Stimulated activated CD8-positive, alpha-beta memory T cell treated with anti-CD3 and anti-CD28 coated beads, Interleukin-7, amount 100 ng/mL, for 4 hours (primary cell): ENCODE measurements at places on chromosomes 12 and 14.
A peak's percentile ranks its signal among the peaks of the same experiment; 100 is the strongest.

GRCh38 chr14:99572173-99572999 lies 31.6 kb downstream of the CCDC85C start:
- no peak for DNase-seq

- no peak for DNase-seq
These were observed 84.7 kb downstream of the SAMD4A start for GRCh38 chr14:54651649-54652048.

- no peak for DNase-seq
These were observed 69.0 kb upstream of the GPHB5 start for GRCh38 chr14:63387711-63388110.

GRCh38 chr12:110227138-110227537 lies 53.9 kb upstream of the ATP2A2 start:
- no peak for DNase-seq

GRCh38 chr12:8057306-8057705 lies 8.9 kb downstream of the C3AR1 start:
- no peak for DNase-seq

GRCh38 chr12:54592316-54592715 lies 3.9 kb upstream of the PPP1R1A start:
- DNase-seq: no peak

DNA sequence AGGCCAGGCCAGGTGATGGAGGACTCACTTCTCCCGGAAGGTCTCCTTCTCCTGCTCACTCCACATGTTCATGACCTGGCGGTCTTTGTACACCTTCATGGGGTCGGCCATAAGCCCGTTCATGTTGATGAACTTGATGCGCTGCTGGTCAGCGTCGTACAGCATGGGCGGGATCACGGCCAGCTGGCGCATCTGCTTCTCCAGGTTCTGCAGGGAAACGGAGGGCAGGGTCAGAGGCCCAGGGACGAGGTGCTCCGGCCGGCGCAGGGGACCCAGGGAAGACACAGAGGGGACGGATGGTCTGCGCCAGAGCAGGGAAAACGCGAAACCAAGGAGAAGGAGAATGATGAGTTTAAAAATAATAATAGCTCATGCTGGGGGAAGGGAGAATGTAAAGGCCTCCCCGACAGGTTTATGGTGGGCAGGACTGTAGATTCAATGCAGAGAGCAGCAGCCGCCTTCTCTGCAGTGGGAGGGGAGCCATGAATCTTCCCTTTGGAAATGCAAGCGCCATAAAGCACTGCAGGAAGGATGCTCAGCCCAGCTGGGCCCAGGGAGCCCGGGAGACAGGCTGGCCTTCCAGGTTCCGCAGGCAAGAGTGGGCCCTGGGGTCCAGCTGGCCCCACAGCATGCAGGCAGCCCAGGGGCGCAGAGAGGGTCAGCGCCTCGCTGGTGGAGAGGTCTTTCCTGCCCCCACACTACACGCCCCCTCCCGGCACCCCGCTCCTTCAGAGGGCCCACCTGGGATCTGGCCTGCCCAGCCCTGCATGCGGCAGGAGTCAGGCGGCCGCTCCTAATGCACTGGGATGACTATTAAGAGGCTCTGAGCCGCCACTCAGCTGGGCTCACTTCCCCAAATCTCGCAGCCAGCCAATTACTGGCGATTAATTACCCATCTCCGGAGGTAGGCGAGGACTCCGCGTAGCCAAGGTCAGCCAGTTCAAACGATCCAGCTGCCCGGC lies 132.0 kb downstream of the RFLNA start:
- DNase-seq: no peak

GRCh38 chr12:123200414-123200813 lies 32.5 kb downstream of the MPHOSPH9 start:
- DNase-seq: no peak

DNA sequence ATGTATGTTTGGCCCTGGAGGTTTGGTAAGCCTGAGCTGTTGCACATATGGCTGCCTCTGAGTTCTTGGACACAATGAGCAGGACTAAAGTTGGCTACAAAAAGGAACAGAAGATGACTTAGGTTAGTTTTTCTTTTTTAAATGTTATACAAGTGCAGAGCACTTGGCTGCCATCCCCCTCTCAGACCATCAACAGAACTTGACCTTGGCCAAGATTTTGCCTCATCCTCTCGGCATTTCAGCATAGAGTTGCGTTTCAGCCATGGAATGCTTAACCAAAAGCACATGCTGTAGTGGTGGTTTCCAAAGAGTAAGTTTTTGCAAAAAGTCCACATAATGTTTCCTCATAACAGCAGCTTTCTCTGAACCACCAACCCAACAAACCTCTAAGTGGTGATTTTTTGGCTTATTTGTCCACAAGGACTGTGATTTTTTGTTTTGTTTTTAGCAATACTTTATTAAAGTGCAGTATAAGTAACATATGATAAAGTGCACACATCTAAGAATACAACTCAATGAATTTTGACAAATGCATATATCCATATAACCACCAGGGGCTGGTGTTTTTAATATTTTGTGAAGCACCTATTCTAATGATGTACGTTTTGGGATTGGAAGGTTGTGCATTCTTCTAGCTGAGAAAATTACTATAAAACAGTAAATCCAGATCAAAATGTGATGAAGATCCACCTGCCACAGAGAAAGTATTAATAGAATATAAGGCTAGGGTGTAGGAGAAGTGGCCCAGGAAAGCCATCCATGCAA lies 12.1 kb upstream of the GALNT16 start:
- no peak for DNase-seq

- peak; percentile 23 for DNase-seq
These were observed 1.5 kb downstream of the CHD4 start for GRCh38 chr12:6605421-6606330.

DNA sequence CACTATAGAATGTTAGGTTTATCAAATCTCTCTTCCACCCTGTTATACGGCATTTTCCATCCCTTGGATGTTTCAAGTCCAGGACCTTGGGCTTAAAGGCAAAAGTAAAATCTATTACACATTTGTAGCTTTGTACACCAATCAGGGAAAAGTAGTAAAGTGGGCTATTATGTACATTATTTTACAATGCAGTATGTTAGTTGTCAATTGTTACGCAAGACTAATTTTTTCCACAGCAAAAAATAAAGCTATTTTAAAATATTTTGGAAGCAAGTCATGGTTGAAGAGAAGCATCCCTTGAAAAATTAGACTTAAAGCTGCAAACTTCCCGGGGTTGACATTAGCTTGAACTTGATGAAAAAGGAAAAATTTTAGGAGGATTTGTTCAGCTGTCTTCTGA lies 476.2 kb downstream of the DIO2 start:
- DNase-seq: no peak

DNA sequence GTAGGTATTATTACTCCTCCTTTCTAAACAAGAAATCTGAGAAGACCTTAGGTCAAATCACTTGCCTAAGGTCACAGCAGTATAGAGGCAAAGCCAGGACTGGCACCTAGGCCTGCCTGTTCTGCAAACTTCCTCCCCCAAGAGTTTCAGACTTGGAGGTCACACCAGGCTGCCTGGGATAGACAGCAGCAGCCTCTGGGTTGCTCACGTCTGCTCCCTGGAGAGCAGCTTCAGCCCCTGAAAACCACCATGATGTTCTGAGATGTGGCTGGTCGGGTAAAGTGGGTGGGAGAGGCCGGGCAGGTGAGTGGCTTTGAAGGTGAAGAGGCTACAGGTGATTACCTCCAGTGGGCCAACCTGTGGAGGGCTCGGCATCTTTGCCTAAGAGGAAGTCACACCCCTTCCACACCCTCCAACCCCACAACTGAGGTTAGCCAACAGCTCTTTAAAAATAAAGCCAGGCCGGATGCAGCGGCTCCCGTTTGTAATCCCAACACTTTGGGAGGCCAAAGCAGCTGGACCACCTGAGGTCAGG lies 37.0 kb upstream of the PNMA1 start:
- no peak for DNase-seq

DNA sequence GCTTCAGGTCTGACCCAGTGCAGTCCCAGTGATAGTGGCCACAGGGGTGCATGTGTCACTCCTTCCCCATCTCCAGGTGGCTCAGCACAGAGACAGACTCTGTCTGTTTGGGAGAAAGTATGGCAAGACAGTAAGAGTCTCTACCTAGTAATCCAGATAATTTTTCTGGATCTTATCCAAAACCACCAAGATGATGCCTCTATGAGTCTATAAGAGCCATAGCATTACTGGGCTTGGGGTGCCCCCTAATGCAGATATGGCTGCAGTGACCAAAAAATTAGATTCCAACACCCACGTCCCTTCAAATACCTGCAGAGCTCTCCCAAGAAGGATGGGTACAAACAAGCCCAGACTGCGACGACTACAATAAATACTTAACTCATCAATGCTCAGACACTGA lies 123.8 kb downstream of the GRIP1 start:
- DNase-seq: no peak

DNA sequence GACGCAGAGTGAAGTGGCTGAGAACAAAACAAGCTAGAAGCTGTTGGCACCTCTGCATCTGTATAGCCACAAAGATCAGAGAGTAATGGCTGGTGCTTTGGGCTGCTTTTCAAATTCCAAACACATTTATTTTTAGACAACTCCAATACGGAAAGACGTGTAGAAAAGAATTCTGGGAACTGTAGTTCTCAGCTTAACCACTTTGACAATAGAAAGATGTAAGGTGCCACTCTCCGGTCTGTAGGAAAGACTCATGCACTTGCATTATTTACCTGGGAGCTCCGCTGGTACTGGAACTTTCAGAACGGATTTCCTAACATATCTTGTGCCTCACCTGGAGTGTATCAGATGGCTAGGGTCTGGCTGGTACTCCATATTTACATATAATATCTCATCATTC lies 1.8 kb upstream of the OR4K2 start:
- DNase-seq: no peak

GRCh38 chr14:103016071-103016470 lies 41.3 kb downstream of the CDC42BPB start:
- no peak for DNase-seq

GRCh38 chr14:50001999-50002925 lies 109.4 kb downstream of the ARF6 start:
- DNase-seq: peak; percentile 68

GRCh38 chr14:93103392-93104080 lies 12.2 kb downstream of the ITPK1 start:
- peak; percentile 67 for DNase-seq

- no peak for DNase-seq
These were observed at the start of gene LBHD2 for GRCh38 chr14:103084021-103084919. TSS of gene LBHD2 (plus strand) at chr14:103084210. CDS start at chr14:103086013, 1,803 bp downstream.

- no peak for DNase-seq
These were observed 365.6 kb downstream of the BCL11B start for GRCh38 chr14:98906123-98906995.

DNA sequence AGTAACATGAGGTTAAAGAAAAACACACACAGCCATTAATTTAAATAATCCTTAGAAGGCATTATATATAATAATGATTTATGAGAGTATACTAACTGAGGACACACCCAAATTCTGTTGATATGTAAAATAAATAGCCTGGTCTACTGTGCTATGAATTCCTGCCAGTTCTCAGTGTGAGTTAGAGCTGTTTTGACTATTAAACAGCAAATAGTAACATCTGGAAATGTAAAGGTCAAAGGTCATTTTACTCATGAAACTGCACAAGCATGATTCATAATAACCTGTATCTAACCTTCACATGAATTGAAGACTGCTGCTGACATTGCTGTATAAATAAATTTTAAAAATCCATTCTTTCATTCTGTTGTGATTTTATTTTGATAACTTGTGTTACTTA lies 966.7 kb downstream of the SLC6A15 start:
- no peak for DNase-seq

- DNase-seq: no peak
These were observed 6.4 kb downstream of the GPR68 start for GRCh38 chr14:91238085-91238484.

GRCh38 chr14:33567023-33567728 lies 383.7 kb downstream of the EGLN3 start:
- no peak for DNase-seq

DNA sequence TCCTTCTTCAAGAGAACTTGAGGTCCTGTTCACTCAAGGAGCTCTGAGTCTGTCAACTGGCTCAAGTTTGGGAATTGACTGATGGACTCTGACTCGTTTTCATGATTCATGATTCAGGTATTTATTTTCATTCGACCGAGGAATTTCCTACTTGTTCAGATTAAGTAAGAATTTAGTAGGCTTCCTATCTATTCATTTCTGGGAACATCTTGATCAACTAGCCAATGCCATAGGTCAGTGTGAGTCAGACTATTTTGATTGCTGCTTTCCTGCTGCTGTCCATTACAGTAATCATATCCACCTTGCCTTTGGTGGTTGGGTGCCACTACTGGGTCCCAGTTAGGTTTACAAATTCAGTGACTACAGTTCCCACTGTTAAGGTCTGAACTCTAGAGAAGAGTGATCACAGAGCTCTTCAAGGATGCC lies 6.1 kb downstream of the FAM186A start:
- no peak for DNase-seq

DNA sequence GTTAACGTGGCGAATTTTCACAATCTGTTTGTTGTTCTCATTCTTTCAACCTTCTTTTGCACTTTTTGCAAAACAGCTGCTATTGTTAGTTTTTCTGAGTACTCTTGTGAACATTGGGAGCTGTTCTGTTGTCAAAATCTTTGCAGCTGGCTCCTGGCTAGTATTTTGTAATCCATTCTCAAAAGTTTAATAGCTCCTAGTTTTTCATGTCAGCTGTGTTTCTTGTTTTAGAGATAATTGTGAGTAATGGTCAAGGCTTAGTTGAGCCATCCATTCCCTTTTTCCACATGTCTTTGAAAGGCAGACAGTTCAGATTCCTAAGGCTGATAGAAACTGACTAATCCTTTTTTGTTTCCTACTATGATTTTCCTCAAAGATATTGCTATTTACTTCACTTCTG lies 39.1 kb upstream of the CRADD start:
- DNase-seq: no peak

DNA sequence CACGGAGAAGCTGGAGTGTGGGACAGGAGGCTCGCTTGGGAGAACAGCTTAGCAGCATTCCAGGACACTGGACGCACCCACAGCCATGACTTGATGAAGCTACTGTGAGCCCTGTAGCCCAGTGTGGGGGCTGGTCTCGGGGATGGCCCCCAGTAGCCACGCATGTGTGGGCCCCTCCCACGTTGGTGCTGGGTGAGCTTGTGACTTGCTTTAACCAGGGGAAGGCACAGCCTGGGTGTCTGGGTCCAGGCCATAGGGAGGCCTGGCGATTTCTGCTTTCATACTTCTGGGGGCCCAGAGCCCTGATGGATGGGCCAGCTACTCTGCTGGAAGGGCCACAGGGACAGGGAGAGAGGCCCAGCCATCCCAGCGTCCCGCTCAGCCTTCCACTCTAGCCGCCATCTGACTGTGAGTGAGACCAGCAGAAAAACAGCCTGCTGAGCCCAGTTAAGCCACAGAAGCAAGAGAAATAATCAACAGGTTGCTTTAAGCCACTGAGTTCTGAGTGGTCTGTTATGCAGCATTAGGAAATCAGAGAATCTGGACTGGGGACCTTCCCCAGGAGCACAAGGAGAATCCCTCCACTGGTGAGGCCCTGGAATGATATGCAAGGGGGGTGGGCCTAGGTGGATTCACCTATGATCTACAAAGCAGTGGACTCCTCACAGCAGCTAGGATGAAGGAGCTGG lies 16.1 kb downstream of the DIO3 start:
- DNase-seq: no peak
